ENCODE measurements at places on chromosomes 2 and 18.
A peak's percentile ranks its signal among the peaks of the same experiment; 100 is the strongest.

- no peak for DNase-seq
Measured at GRCh38 chr18:79513381-79514081, 117.8 kb downstream of the NFATC1 start.

GRCh38 chr2:215631696-215632095 is 195.8 kb upstream of the FN1 start:
- no peak for DNase-seq

- no peak for DNase-seq
Measured at GRCh38 chr2:86254576-86255538, 55.6 kb downstream of the MRPL35 start.

DNA sequence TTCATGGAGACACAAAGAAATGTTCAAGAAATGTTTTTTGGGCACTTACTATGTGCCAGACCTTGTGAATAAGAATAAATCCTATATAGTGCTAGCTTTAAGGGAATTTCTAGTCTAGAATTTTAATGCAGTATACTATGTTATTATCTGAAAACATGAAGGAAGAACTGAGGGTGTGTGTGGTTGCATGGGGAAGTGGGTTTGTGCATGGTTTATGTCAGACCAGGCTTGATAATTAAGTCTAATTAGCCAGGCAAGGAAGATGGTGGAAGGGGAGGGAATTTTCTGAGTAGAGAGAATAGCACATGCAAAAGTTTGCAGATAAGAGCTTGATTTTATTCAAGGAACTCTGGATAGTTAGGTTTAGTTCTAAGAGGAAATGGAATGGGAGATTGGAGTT is 6.5 kb downstream of the RBBP8 start:
- no peak for DNase-seq

DNA sequence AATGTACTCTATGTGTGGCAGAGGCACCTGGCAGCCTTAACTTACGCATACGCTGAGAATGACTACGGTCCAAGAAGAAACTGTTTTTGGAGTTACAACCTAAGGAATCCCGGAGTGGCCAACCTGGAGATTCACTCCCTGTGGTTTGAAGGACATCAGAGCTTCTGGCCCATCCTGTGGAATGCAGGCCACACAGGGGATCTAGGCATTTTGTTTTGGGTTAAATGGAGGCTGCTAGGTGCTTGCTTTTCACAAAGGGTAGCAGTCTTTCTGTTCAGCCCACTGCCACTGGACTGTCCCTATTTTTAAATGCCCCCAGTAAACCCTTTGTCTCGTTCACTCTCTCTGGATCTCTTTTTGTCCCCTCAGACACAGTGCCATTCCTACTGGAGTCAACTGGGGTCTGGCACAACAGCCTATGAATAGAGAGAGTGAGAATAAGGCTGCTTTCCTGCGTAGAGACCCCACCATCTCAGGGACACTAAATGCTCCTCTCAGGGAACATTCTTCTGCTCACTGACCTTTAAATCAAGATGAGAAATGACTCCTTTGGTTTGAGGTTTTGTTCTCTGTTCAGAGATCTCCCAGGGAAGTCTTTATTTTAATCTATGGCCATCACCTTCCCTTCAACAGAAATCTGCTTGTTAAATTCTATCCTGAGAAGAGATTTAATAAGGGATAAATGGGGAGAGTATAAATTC is 124.9 kb downstream of the B3GNT2 start:
- no peak for DNase-seq

DNA sequence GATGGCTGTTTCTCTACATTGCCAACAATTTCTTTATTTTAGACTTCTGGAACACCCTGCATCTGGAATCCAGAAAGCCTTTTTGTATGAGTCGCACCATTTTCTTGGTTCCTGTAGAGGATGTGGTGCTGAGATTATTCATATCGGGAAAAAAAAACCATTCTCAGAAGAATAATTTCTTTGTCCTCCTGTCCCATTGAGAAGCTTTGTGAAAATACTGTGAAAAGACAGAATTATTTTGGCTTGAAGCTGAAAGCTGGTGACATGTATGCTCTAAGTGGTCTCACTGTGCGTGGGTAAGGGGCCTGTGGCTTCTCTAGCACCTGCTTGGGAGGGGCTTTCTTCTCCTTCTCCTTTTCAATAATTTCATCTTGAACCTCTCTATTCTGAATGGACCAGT is 138.4 kb downstream of the FAM210A start:
- DNase-seq: no peak

- DNase-seq: no peak
Measured at GRCh38 chr2:43212931-43213330, 13.5 kb downstream of the ZFP36L2 start.

GRCh38 chr2:131039535-131039907 is 53.7 kb downstream of the FAM168B start:
- DNase-seq: no peak

GRCh38 chr2:220442012-220442411 is 814.6 kb downstream of the SLC4A3 start:
- no peak for DNase-seq

DNA sequence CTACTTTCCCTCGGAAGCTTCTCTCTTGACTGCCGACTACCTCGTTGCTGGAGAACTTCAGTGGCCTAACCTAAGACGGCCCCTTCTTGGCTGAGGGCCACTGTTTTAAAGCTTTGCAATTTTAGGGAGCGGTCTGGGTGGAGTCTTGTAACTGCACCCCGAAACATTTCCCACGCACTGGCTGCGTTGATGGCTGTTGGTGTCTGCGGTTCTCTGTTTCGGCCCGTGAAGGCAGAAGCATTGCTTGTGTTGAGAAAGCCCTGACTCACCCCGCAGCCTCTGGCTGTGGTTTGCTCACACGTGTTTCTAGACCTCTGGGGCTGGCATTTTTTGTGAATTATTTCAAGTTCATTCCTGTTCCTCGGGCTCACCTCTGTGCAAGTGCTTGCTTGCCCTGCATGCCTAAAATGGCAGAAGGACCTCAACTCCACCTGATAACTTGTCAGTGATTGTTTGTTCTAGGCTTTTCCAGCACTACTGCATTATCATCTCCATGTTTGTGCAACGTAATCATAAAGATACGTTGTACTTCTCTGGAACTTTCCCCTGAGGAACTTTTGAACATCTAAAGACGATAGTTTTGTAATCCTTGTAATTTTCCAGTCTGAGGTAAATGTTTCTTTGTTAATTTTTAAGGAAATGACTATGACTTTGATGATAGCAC is 94.2 kb upstream of the DLX2 start:
- DNase-seq: peak; percentile 37

DNA sequence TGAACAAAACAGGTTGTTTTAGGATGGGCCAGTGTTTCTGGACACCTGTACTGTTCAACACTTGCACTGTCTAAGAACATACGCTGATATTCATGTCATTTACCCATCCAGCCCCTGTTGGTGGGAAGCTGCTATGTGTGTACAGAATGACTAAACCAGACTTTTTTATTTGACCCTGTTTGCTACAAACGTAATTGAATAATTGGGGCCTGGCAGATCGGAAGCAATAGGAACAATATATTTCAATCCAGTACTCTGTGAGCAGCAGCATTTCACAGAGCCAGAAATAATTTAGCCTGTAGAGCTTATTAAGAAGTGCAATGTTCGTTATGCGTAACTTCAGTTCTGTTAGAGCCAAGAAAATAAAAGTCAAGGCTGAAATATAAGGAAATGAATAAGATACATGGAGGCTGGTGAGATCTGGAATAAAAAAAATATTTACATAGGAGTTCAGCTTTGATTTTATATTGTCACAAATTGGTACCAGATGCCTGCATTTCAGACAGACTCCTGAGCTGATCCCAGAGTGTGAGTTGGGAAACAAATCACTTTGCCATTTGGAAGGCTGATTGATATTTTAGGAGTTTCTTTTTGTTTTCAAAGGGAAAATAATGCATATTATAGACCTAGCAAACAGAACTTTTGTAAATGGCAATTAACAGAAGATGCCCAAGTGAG is 19.7 kb downstream of the CABLES1 start:
- no peak for DNase-seq

DNA sequence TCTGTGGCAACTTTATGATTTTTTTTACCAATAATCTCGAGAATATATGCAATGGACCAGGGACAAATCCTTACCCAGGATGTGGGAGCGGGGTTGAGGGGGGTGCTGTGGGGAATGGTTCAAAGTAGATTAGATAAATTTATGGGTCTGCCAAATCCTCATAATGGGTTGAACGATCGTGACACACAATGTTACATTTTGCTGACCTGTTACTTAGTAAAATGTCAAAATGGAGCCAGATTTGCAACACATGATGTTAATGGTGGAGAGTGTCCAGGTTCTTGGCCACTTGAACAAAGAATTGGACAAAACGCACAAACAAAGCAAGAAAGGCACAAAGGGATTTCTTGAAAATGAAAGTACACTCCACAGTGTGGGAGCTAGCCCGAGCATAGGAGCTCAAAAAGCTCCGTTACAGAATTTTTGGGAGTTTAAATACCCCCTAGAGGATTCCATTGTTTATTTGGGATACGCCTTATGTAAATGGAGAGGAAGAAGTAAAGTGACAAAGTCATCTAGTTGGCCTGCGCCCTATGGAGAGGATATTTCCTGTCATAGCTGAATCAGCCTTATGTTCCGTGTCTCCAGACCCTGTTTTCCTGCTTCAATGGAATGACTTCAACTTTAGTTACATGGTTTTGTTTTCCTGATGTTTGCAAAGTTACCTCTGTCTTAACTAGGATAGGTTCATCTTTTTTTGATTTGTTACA is 776.0 kb downstream of the DCC start:
- DNase-seq: no peak

- no peak for DNase-seq
Measured at GRCh38 chr18:7456376-7456775, 110.7 kb upstream of the PTPRM start.

GRCh38 chr2:86286516-86286915 is 50.9 kb downstream of the REEP1 start:
- DNase-seq: no peak

- DNase-seq: no peak
Measured at GRCh38 chr2:219638948-219639755, 11.7 kb downstream of the SLC4A3 start.

DNA sequence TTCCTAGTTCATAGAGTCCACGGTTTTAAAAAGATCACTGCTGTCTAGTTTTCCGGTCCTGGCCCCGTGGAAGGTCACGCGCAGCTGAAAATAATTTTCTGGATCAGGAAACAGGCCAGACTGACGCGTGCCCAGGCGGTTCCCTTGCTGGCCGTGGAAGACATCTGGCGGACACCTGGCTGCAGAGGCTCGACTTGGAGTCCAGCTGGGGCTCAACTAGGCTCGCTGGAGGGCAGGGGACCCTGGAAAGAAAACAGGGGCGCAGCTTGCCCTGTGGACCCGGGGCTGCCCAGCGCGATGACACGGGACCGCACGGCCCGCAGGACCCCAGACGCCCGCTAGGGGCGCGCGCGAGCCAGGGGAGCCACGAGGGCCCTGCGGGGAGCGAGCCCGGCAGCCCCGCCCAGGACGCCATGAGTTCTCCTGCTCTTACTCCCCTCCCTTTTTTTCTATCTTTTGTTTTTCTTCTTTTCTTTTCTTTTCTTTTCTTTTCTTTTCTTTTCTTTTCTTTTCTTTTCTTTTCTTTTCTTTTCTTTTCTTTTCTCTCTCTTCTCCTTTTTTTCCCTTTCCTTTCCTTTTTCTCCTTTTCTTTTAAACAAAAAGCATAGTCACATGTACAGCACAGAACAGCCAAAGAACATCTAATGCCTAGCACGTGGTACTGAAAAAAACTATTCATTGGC is 43.2 kb upstream of the UBE2F start:
- DNase-seq: peak; percentile 51

- no peak for DNase-seq
Measured at GRCh38 chr2:10916953-10917352, 5.2 kb downstream of the KCNF1 start.

DNA sequence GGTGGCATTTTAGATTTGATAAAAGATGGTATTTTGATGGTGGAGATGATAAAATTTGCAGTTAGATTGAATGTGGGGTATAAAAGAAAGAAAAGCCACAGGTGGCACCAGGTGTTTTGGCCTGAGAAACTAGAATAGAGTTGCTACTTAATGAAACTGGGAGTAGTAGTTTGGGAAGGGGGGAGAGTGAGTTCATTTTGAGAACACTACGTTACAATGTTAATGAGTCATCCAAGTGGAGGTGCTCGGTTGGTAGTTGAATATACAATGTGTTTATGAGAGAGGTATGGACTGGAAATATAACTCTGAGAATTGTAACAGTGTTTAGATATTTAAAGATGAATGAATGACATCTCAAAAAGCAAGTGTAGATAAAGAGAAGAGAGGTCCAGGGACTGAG is 26.4 kb downstream of the EPG5 start:
- no peak for DNase-seq

DNA sequence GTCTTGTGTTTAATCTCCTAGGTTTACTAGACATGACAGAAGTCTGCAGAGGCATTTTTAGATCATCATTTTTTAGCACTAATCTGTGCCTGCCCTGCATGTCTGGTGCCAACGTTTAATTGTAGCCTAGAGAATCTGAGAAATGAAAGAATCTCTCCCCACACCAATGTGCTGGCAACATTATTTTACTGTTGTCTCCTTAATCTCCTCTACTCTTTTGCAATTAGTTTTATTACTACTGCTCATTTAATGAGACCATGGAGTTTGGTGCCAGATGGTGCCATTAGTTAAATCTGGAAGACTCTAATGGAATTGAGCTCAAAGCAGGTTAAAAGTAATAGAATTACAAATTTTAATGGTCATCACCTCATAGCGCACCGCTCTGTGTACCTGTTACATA is 4.0 kb upstream of the SPP2 start:
- DNase-seq: no peak

- DNase-seq: no peak
Measured at GRCh38 chr2:217057773-217058172, 197.9 kb upstream of the TNP1 start.

- no peak for DNase-seq
Measured at GRCh38 chr2:16021611-16022363, 81.4 kb downstream of the MYCN start.

- no peak for DNase-seq
Measured at GRCh38 chr18:73563345-73563744, 584.3 kb downstream of the FBXO15 start.

- DNase-seq: no peak
Measured at GRCh38 chr2:126932966-126933710, 34.4 kb downstream of the TEX51 start.

DNA sequence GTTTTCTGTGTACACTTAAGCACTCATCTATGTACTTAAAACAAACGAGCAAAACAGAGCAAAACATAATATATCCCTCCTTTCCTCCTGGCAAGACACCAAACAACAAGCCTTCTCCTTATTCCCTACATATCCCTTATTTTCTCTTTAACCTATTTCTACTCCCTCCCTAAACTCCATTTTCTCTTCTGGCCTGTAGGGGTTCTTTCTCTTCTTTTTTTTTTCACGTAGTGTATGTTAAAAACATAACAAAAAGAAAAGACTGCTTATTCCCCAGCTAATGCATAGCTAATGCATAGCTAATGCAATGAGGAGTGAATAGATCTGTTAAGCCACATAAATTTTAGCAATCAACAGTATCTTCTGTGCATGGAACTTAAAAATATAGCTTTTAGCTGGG is 193.4 kb downstream of the TMEM247 start:
- no peak for DNase-seq

GRCh38 chr2:119160361-119160990 is 1.9 kb upstream of the C1QL2 start:
- DNase-seq: no peak

GRCh38 chr2:5730386-5730785 is 38.2 kb downstream of the SOX11 start:
- DNase-seq: no peak

Data from stimulated activated CD8-positive, alpha-beta memory T cell treated with anti-CD3 and anti-CD28 coated beads, Interleukin-7, amount 100 ng/mL, for 48 hours (primary cell).